ENCODE measurements at places on chromosomes 6 and 20.

DNA sequence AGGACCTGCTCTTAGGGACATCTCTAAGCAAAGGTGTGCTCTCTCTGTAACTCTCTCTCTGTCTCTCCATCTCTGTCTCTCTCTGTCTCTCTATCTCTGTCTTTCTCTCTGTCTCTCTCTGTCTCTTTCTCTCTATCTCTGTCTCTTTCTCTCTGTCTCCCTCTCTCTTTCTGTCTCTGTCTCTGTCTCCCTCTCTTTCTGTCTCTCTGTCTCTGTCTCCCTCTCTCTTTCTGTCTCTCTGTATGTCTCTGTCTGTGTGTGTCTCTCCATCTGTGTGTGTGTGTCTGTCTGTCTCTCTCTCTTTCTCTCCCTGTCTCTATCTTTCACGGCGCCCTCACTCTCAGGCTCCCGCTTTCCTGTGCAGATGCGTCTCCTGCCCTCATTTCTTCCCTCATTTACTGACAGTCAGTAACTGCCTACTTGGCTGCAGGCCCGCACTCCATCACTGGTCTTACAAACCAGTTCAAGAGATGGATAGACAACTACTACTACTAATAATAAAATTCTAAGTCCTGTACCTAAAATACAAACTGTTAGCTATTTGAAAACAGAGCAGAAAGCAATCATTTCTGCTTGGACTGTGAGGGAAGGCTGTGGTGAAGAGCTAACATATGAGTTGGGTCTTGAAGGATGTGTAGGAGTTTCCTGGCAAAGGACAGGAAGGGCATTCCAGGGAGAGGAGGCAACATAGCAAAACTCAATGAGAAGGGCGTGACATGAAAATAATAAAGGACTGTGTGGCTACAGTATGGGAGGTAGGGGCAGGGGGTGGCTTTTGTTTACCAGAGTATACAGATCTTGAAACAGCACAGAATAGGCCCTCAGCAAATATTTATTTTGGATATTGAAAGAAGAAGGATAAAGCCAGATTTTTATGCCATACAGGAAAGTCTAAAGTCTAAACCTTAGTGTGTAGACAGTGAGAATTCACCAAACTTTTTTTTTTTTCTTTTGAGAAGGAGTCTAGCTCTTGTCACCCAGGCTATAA lies 67.8 kb upstream of the TAB2 start:
- DNase-seq: peak; percentile 49

DNA sequence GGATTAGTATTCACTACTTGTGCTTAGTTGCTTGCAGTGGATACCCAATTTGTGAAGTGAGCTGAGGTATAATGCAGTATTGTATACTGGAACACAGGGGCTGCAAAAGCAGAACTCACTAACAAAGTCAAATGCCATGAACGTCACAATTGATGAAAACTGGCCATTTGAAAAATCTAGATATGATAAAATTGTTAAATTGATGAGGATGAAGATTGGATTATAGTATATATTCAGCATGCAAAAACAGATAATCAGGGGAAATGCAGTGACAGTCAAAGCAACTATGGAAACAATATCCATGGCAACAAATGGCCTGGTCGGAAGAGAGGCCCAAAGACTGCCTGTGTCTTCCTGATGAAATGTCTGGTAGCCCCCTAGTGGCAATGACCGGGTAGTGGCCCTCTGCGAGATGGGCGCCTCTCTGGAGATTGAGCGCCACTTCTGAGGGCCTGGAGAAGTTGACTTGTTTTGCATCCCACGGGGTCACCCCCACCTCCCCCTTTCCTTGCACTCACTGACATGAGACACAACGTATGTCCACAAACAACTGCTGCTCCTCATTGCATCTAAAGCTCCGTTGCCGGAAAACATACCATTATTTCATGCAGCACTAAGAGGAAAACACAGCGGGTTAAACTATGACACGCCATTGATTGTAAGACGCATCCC lies 43.6 kb downstream of the C6orf15 start:
- DNase-seq: peak; percentile 86

- peak; percentile 48 for DNase-seq
Measured at GRCh38 chr6:117265410-117266256, at the start of gene VGLL2. Gene VGLL2, plus strand, starts transcription at chr6:117265558. Its CDS starts 206 bp downstream, at chr6:117265764.

DNA sequence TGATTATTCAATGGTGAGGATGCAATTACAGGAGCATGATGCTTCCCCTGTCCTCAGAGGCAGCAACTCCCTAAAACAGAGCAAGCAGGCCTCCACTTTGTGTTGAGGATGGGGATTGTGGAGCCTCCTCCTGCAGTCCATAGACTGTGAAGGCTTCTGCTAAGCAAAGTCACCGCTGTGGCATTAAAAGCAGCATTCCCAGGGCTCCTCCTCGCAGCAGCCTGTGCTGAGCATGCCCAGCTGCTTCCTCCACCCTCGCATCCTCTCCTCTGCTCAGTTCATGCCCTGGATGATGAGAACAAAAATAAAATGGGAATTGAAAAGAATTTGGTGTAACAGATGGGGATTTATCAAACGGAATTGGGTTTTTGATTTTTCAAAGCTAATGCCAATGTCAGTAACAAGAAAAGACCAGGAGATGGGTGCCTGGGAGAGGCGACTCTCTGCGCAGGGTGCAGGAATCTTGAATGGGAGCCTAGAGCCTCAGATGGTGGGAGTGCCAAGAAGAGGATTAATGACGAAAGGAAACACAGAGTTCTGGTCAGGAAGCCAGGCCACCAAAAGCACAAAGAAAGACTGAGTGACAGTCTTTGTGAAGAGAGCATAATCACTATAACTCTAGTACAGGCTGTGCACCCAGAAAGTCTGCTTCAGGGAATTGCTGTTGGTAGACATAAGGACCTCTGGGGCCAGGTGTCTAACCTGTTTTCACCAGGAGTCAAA lies 347.6 kb downstream of the TPBG start:
- DNase-seq: no peak

GRCh38 chr6:111657146-111657545 lies 51.5 kb upstream of the TRAF3IP2 start:
- peak; percentile 77 for DNase-seq

DNA sequence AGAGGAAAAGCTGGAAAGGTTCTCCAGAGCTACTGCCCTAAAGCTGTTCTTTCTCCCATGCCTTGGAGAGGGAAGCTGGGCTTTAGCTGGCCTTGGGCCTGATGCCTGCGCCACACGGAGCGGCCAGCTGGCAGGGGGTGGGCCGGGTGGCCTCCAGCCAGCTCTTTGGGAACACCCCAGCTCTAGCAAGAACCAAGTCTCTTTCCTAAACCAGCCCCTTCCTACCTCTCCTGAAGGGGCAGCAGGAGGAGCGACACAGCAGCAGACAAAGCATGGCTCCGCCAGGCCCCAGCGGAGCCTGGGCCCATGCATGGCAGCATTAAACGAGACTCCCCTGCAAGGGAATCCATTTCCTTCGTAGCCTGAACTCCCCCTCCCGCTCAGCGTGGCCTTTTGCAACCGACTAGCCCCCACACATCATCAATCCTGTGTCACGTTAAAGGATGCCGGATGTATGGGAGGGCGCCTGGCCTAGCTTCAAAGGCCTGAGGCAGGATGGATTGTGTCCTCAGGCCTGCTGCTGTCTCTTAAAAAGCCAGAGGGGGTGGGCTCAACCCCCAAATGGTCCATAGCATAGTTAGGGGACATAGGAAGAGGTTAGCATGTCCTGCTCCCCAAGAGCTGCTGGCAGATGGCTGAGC lies 14.0 kb downstream of the MRPS18A start:
- no peak for DNase-seq

DNA sequence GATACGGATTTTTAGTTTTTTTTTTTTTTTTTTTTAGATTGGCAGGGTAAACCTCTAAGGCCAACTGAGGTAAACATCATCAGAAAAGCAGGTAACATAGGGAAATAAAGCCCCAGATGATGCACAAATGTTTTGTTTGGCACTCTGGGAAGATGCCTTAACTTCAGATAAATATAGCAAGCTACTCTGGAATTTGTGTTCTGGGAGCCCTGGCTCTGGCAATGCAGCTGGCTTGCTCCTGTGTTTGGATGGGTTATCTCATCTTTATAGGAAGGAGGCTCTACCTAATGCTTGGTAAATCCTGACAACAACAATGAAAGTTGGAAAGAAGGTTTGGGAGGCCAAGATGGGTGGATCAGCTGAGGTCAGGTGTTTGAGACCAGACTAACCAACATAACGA lies 77.4 kb downstream of the GFOD1 start:
- peak; percentile 43 for DNase-seq

- DNase-seq: no peak
Measured at GRCh38 chr6:27141529-27142015, 105.9 kb upstream of the PRSS16 start.

- DNase-seq: peak; percentile 47
Measured at GRCh38 chr6:89432875-89433251, at the start of gene ANKRD6. Gene ANKRD6, plus strand, starts transcription at chr6:89433152. Its CDS starts 133,825 bp downstream, at chr6:89566977.

DNA sequence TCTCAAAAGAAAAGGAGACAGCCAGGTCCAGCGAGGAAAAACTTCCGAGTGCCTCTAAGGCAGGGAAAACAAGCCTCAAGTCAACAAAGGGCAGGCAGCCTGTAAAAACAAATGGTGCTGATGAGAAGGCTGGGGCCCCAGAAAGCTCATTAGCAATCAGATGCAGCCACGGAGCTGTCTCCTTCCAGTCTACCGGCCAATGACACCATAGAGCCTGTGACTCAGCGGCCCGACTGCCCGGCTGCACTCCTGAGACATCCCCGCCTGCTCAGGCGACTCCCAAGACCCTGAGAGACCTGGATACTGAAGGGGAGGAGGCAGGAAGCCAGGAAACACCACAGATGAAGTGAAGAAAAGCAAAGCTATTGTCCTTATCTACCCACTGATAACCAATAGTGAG lies 120.1 kb upstream of the HDDC2 start:
- DNase-seq: peak; percentile 31

GRCh38 chr6:160435935-160436334 lies 87.8 kb downstream of the SLC22A3 start:
- DNase-seq: no peak

DNA sequence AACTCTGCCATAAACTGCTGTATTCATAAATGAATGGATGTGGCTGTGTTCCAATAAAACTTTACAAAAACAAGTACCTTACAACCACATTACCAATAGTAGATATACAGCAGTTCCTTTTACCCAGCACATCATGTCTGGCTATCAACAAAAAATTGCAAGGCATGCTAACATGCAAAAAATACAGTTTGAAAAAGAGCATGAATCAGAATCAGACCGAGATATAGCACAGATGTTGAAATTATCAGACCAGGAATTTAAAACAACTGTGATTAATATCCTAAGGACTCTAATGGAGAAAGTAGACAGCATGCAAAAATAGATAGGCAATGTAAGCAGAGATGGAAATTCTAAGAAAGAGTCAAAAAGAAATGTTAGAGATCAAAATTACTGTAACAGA lies 8.4 kb upstream of the NUS1 start:
- no peak for DNase-seq

DNA sequence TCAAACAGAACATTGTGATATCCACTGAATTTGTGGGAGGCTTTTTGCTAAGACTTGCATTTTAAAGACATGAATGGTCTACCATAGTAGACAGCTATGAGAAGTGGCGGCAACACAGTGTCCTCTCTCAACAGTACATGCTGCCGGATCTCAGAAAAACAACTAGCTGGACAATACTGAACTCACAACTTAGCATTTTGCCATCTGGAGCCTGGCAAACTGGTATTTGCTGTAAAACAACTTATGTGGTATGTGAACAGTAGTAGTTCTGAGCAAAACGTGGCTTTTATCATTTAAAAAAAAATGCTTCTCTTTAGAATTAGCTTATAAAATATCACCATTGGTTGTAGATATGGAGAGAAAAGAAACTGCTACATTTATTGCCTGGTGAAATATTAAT lies 3.3 kb upstream of the PXDC1 start:
- DNase-seq: no peak

GRCh38 chr20:43444107-43444506 lies 13.6 kb upstream of the SRSF6 start:
- DNase-seq: no peak

- DNase-seq: no peak
Measured at GRCh38 chr6:136410201-136411024, 120.8 kb upstream of the BCLAF1 start.

DNA sequence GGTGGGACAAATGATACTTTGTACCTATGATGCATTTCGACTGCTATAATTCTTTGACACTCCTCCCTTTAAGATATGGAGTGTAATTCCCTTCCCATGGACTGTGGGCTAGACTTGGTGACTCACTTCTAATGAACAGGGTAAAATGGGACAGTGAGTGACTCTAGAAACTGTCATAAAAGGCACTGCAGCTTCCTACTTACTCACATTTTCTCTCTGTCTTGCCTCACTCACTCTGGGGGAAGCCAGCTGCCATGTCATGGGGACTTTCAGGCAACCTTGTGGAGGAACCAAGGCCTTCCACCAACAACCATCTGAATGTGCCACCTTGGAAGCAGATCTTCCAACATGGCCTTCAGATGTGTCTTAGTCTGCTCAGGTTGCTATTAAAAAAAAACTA lies 12.9 kb upstream of the GFOD1 start:
- no peak for DNase-seq

DNA sequence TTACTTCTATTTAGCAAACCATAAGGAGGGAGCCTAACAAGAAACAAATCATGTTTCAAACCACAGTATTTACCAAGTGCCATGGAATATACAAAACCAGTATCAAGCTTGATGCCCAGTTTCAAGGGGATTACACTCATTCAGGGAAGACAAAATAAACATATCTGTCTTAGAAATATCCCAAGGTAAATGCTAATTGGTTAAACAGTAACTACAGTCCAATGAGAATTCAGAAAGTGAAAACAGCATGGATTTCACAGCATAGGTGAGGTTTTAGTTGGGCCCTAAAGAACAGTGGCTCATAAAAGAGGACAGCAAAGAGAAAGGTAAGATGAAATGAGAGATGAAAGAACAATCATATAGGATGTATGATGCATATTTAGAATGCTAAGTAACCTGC lies 110.3 kb downstream of the CHD6 start:
- no peak for DNase-seq

- peak; percentile 35 for DNase-seq
Measured at GRCh38 chr6:145798530-145798929, 16.1 kb downstream of the FBXO30 start.

- DNase-seq: no peak
Measured at GRCh38 chr6:89372506-89372901, 20.0 kb upstream of the UBE2J1 start.

DNA sequence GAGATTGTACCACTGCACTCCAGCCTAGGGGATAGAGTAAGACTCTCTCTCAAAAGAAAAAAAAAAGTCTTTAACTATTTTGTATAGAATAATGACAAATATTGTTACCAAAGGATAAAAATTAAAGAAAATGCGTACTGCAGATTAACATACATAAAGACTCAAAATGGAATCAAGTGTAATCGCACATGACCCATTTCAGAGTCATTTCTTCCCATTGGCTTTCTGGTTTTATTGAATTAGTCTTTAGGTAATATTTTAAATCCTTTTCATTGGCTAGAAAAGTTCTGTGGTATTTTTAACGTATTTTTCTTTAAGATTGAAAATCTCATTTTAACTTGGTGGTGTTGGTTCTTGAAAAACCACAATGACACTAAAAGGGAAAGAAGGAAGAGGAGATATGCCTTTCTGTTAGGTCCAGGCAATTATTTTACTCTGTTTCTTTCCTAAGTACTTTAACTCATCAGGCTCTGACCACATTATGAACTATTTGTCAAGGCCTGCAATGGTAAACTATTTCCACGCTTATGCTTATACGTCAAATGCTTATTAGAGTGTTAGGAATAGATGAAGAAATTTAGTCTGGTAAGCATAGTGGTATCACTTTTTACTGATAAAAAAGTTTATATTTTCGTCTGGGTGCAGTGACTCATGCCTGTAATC lies 52.3 kb downstream of the PLEKHG1 start:
- no peak for DNase-seq

Measured in fibroblast of pulmonary artery (primary cell).